ENCODE measurements at places on chromosomes 4 and X.
A peak's percentile ranks its signal among the peaks of the same experiment; 100 is the strongest.

DNA sequence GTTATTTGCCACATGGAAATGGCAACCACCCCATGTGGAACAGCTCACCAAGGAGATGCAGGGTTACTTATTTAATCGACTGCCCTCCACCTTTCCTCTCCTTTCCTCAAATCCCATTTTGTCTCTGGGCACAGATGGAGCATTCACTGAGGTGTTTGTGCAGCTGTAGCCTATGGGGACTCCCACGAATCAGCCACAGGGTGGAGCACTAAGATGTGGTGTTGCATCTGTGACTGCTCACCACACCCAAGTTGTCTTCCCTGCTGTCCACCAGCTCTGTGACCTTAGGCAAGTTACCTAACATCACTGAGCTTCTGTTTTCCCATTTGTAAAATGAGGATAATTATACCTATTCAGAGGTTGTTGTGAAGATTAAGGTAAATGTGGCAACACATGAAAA lies 252.4 kb upstream of the CPEB2 start:
- no peak for DNase-seq

DNA sequence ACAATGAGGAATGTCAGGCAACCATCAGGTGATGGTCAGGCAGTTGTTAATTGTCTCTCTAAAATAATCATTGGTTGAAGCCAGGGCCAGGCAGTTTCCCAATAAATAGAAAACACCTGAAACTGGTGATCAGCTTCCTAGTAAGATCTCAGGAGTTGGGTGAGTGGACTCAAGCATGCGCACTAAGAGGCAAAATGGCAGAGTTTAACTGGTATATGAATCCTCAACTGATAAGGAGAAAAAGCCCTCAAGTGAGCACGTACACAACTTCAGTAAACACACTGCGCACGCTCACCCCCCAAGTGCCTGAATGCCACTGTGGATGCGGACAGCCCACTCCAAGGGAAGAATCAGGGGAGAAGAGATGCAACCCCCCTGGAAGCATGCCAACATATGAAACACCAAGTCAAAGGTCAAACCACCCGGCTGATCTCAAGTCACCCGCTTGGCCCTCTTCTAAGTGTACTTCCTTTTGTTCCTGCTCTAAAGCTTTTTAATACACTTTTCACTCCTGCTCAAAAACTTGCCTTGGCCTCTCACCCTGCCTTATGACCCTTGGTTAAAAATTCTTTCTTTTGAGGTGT lies 39.9 kb downstream of the LNX1 start:
- no peak for DNase-seq

- no peak for DNase-seq
Measured at GRCh38 chrX:134868771-134869495, 121.9 kb upstream of the SMIM10 start.

- no peak for DNase-seq
Measured at GRCh38 chrX:132037479-132037993, 14.4 kb downstream of the STK26 start.

DNA sequence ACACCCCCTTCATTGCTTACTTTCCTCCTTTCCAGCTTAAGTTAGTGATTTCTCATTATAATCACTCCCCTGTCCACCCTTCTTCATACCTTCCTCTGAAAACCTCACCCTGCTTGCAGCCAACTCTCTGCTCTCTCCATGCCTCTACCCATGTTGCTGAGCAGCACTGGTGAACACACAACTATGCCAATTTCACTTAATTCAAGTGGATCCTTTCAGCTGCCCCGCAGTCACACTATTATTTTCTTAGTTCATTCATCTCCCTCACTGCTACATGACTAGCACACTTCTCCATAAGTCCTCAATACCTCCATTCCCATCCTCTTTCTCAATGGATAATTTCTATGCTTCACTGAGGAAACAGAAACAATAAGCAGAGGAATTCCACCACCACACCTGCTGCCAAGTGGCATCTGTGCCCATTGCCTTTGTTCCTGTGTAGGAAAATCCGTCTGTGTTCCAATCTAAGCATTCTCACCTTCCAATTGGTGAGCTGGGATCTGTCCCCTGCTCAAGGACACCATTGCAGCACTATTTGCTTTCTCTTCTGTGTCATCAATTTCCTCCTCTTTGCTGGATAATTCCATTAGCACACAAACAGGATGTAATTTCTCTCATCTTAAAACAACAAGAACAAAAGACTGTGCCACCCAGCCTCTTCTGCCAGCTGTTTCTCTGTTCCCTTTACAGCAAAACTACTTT lies 25.2 kb upstream of the PRSS48 start:
- DNase-seq: no peak

GRCh38 chr4:186840771-186841301 lies 117.2 kb upstream of the FAT1 start:
- DNase-seq: no peak

DNA sequence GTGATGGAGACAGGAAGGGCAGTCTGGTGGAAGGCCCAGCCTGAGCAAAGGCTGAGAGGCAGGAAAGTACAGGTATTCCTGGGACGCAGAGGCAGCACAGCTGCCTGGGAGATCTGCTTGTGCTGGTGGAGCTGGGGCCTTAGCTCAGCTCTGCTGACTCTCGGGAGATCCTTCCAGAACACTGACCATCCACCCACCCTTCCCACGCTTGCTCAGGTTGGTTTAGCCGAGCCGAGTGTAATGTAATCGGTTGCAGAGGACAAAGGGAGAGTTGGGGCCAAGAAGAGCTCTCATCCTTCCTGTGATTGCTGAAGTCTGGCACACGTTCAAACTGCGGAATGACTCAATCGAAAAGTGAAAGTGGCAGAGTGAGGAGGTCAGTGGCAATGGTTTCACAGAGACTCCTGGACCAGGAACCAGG lies 43.1 kb upstream of the GPR78 start:
- DNase-seq: no peak

DNA sequence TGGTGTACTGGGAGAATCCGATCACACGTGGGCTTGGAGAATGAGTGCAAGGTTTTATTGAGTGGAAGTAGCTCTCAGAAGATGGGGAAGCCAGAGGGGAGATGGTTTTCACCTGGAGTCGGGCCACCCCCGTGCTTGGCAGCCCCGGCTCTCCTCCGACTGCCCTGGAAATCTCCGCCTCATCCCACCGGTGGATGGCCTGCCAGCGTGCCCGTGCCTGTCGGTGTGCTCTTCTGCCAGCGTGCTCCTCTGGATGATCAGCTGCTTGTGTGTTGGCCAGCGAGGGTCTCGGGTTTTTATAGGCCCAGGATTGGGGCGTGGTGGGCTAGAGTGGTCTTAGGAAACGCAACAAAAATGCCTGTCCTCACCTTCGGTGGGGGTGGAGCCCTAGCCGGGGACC lies 368.0 kb downstream of the FAT4 start:
- DNase-seq: no peak

- DNase-seq: no peak
Measured at GRCh38 chr4:83251447-83251830, 33.2 kb downstream of the COQ2 start.

- no peak for DNase-seq
Measured at GRCh38 chr4:36214735-36215485, 29.4 kb downstream of the ARAP2 start.

DNA sequence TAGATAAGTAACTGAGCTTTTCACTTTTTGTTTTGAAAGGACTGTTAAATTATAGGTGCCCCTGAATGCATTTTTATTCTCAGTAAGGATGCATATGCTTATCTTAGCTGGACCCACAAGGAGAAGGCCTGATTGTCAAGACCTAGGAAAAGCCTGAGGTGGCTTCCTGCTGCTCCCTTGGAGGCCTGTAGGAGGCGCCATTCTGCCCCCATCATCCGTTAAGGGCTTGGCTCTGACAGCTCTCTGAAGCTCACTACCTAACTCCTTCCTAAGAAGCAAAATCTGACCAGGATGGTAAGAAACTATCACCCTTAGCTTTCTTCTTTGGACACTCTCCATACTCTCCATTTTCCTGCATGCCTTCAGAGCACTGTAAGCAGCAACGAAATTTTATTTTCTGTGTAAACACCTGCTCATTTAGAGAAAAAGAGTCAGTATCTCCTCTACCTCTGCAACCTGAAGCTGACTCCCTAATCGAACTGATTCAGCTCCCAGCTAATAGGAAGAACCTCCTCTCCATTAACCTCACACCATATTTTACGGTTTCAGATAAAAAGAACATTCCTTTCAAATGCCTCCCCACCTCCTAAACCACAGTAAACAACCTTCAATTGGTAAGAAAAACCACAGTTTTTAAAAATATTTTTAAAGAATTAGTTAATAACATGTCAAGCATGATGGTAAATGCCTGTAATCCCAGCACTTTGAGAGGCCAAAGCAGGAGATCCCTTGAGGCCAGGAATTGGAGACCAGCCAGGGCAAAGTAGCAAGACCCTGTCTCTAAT lies 73.4 kb upstream of the EDNRA start:
- DNase-seq: no peak

DNA sequence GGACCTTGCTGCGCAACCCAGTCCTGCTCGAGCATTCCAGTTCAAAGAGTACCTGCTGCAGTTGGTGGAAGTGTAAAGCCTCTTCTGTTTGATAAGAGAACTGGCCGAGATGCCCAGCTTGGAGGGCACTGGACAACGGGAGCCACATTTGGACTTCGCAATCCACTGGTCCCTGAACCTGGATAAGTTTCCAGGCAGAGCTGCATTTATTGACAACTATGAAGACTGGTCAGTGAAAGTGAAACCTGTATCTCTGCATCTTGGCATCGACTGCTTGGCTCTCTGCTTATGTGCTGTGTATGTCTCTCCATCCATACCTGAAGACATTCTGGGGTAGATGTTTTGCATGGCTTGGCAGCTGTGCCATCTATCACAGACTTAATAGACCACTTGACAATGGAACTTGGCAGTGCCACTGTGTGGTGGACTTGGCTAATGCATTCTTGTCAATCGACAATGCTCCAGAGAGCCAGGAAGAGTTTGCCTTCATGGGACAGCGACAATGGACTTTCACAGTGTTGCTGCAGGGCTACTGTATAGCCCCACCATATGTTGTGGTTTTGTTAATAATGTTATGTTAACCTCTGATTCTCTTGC lies 43.5 kb upstream of the ZBTB33 start:
- DNase-seq: no peak

DNA sequence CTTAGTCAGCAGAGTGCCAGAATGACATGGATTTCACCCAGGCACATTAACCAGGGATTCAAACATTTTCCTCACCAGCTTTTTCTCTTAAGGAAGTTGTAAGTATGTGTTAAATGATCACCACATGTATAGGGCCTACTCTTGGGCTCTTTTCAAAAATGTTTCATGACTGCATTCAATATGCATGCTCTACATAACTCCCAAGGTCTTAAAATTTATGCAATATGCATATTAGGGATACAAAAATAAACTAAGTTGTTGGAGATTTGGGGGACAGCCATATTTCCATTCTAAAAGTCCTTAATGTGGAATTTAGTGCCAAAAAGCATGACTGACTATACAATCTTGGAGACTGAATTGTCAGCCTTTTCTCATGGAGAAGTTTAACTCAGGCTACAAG lies 25.0 kb upstream of the TRPC5OS start:
- DNase-seq: no peak

DNA sequence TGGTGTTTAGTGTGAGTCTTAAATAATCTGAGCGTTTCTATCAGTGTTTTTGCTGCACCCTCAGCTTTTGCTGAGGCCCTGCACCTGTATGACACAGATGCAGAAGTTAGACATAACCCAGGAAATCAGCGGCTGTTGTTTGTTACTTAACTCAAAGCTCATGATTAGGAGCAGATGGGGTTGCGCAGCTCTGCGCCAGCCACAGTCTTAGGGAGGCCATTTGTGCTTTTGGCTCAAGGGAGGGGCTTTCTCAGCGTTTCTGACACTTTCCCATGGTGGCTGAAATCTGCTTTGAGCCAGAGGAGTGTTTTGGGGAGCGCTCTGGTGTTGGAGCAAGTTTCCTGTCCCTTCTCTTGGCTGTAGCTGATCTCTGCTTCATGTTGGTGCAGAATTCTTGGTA lies 433.8 kb downstream of the NAF1 start:
- DNase-seq: no peak

DNA sequence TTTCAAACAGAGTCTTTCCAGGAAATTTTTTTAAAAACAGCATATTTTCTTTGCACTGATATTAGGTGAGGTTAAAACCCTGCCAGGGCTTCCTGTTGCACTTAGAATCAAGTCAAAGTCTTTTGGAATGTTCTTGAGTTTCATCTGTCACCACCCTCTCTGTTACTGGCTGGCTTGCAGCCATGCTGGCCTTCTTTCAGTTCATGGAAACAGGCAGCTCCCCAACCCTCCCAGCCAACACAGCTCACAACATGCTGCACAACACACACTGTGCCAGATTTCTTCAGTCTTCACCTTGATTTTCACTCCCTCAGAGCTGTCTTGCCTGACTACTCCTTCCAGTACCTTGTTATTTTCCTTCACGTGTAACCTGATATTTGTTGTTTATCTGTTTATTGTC lies 129.5 kb downstream of the KCNIP4 start:
- DNase-seq: no peak

DNA sequence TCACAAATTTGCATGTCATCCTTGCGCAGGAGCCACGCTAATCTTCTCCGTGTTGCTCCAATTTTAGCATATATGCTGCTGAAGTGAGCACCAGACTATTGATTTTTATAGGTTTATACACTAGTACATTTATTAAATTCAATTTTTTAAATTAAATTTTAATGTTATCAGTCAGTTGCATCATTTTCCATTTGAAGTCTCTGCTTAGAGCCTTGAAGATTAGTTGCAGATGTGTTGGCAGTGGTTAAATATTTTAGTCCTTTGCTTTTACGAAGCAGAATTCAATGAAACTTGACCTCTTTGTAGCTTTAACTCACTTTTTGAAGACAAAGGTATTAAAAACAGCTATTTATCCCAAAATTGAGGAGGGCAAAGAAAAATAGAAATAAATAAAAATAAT lies 16.5 kb downstream of the TRAPPC11 start:
- DNase-seq: no peak

- no peak for DNase-seq
Measured at GRCh38 chrX:102723456-102723855, 2.9 kb downstream of the GPRASP3 start.

DNA sequence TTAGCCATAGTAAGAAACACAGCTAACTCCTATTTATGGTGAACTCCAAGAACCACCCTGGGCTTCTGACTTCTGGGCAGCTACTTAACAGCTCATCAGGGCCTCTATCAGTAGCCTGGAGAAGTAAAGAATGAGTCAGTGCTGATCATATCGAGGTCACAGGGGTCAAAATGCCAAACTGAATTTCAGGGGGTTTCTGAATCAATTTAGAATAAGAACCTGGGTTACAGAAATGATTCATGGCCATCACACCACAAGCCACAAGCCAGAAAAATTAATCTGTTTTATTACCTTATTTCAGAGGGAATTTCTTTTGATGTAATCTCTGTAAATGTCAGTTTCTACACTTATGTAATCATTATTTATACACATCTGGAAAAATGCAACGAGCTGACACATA lies 64.4 kb downstream of the CHST7 start:
- DNase-seq: no peak

- DNase-seq: no peak
Measured at GRCh38 chrX:43753637-43754036, 97.5 kb downstream of the MAOA start.

- DNase-seq: no peak
Measured at GRCh38 chr4:174654634-174655033, 132.3 kb upstream of the HPGD start.

GRCh38 chrX:49273181-49273727 lies 3.7 kb downstream of the PPP1R3F start:
- DNase-seq: peak; percentile 75

Measured in CD8-positive, alpha-beta memory T cell (primary cell).